ENCODE measurements at places on chromosomes 6 and 20. TPM values are rescaled to one million over a fixed set of nuclear protein-coding genes. Genes with fewer than 3 reads are reported as not detected.

GSTA3 gene
- 1.1 TPM for polyA plus RNA-seq

FAM209B gene
- polyA plus RNA-seq: 1.3 TPM

GRCh38 chr20:13024596-13024995, 15.8 kb downstream of the SPTLC3 start:
- DNase-seq: no peak

GRCh38 chr20:19777981-19778380, 19.9 kb downstream of the RIN2 start:
- DNase-seq: no peak

DNA sequence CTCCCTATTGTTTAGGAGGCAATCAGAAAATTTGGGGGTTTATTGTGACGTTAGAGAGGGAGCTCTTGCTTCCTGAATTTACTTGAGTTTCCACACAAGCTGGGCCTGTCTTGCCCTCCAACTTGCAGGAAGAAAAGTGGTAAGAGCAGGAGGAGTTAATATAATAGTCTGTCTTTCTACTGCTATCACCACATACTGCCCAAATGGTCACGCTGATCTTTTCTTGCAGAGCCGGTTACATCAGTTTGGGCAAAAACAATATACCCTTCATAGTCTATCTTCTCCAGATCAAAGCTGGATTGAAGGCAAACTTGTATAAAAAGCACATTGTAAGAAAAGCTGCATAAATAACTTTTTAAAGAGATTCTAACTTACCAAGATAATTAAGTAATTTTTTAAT, 46.3 kb upstream of the ECHDC1 start:
- no peak for DNase-seq

DNA sequence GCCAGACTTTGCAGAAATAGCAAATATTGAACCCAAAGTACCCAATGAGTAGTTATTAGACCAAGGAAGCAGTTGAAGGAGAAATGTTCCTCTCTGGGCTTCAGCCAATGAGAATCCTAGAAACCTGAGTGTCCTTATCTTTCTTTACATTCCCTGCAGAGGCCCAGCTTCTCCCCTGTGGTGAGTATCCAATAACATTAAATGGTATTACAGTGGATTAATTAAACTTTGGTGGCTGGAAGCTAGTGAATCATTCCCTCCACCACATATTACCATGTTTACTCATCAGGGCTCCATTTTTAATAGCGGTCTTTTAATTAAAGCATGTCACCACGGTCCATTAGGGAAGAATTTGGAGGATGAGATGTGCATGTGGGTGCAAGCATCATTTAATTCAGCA, 74.0 kb downstream of the UNC5CL start:
- no peak for DNase-seq

GRCh38 chr6:86331919-86332318, 605.4 kb upstream of the HTR1E start:
- peak; percentile 29 for DNase-seq

GRCh38 chr20:23140991-23141390, 54.9 kb upstream of the CD93 start:
- DNase-seq: no peak

DNA sequence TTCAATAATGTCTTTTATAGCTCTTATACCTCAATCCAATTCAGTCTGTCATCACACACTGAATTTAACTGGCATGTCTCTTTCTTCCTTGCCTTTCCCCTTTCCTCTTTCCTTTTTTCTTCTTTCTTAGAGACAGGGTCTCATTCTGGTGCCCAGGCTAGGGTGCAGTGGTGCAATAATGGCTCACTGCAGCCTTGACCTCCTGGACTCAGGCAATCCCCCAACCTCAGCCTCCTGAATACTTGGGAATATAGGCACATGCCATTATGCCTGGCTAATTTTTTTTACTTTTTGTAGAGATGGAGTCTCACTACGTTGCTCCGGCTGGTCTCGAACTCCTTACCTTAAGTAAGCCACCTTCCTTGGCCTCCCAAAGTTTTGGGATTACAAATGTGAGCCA, 65.9 kb downstream of the CBFA2T2 start:
- DNase-seq: no peak

DNA sequence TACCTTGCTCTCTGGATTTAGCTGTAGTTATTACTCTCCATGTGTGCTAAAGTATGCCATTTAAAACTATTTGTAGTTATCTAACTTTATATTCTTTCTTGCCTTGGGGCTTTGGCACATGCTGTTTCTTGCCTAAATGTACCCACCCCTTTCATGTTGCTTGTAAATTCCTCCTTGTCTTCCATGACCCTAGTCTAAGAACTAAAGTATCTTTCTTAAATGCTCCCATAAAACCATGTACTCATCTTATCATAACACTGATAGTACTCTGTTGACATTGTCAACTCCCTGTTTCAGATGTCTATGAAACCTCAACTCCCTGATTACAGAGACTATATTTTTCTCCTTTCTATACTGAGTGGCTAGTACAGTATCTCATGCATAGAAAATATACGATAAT, 564.9 kb upstream of the IRAK1BP1 start:
- no peak for DNase-seq

DNA sequence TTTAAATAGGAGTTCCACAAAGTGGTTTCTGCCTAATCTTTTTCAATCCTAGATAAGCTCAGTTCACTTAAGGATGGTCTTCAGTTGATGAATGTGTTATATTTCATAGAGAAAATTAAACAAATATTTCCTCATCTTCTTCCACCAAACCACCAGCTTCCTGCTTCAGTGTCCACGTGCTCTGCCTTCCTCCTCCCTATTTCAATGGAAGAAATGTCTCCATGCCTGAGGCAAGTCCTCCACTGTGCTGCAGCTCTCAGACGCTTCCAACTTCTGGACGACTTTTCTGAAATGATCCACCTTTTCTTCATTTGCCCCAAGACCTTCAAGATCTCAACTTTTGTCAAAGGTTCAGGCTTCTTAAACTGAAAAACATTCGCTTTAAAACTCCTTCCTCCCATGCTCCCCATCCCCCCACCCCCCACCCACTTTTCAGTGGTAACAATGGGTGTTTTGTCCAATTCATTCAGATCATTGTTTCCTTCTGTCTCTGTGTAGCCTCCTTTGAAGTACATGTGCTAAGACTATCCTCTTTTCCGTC, 25.3 kb upstream of the FABP7 start:
- no peak for DNase-seq

- no peak for DNase-seq
Observed at GRCh38 chr6:13215390-13215789, 112.9 kb downstream of the TBC1D7 start.

GRCh38 chr20:51523276-51524013, 19.1 kb downstream of the NFATC2 start:
- no peak for DNase-seq

Data from lung (tissue), 17 donors.